Activated T-cell treated with anti-CD3 and anti-CD28 coated beads for 4 hours (primary cell): ENCODE measurements at places on chromosomes 4 and X.
A peak's percentile ranks its signal among the peaks of the same experiment; 100 is the strongest.

GRCh38 chrX:153649178-153649914 is 2.3 kb downstream of the DUSP9 start:
- no peak for DNase-seq

DNA sequence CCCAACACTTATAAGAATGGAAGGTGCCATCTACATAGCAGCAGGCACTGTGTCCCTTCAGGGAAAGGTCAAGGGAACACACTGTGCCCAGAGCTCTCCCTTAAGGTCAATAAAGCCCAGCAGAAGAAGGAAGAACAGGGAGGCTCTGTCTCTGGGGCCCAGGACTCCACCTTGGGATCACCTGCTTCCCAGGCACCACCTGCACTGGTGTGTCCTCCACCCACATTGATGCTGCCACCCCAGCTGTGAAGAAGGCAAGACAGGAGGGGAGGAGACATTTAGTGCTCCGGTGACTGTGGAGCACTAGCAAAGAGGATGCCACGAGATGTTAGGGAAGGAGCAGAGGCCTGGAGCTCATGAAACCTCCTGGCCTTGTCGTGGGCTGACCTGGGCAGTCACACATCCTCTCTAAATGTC is 53.4 kb downstream of the FHDC1 start:
- DNase-seq: no peak

DNA sequence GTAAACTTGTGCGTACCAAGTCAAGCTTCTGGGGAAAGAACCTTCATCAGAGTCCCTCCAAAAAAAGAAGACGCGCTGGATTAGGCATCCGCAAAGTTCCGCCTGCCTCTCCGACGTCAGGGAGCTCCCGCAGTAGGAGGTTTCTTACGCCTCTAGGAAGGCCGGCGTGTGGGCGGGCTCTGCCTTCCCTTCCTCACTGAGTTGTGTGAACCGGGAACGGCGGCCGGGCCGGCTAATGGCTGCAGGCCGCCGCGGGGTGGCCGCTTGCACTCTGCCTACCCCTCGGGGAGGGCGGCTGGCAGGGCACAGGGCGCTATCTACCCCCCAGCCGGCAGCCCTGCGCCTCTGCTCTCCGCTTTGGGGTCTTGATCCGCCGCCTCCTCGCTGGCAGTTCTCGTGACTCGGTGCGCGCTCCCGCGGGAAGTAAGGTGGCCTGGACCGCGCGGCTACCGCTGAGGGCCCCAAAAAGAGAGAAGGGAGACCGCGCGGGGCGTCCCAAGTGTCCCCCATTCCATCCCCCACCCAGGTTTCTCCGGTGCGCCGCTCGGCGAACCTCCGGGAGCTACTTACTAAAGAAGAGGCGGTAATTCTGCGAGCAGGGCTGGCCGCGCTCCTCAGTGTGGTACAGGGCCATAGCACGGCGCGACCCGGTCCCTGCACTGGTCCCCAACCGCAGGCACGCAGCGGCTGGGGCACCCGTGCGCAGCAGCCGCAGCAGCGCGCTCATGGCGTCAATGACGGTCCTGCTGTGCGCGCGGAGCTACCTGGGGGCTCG is at the start of gene PPA2:
TSS of gene PPA2 (minus strand) at position 739 of the 775 bp plus-strand sequence. CDS start at position 727, 12 bp downstream.
- peak; percentile 48 for DNase-seq

GRCh38 chrX:21166272-21166982 is 207.8 kb upstream of the CNKSR2 start:
- no peak for DNase-seq

- DNase-seq: no peak
Observed at GRCh38 chr4:182884040-182884439, 33.1 kb downstream of the DCTD start.

GRCh38 chr4:169849456-169849855 is 91.7 kb upstream of the HPF1 start:
- DNase-seq: no peak

- no peak for DNase-seq
Observed at GRCh38 chrX:154720067-154720466, 30.8 kb downstream of the GAB3 start.

- no peak for DNase-seq
Observed at GRCh38 chr4:152556283-152556682, 20.4 kb upstream of the FBXW7 start.

GRCh38 chr4:80365928-80366327 is 30.4 kb downstream of the CFAP299 start:
- DNase-seq: peak; percentile 37

DNA sequence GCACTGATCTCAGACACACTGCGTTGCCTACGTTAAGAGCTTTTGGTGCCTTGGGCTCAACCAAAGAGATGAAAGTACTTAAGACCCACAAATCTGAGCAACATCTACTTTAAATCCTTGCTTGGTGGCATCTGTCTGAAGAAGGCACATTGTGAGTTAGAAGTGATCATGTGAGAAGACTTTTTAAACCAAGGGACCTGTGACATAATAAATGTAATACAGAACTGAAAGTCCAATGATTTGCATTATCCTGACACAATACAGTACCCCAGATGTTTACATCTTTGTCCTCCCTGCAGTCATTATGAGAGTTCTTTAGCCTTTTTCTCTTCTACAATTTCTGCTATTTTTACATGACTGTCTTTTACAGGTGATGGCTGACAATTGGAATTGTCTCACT is 96.7 kb upstream of the FTHL17 start:
- DNase-seq: no peak

DNA sequence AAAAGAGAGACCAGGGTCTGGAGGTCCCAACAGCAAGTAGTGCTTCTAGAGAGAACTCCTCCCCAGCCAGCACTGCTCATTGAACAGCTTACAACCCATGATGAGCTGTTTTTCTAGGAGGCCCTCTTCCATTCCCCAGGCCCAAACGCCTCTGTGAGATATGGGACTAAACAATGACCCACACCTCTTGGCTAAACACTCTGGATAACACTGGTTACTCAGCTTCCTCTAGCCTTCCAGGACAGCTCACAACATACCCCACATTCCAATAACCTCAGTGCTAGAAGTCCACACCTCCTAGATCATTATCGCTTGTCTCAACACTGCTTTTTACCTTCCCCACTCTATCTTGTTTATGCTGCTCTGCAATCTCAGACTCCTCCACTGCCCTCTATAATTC is 35.4 kb upstream of the PGRMC2 start:
- no peak for DNase-seq

DNA sequence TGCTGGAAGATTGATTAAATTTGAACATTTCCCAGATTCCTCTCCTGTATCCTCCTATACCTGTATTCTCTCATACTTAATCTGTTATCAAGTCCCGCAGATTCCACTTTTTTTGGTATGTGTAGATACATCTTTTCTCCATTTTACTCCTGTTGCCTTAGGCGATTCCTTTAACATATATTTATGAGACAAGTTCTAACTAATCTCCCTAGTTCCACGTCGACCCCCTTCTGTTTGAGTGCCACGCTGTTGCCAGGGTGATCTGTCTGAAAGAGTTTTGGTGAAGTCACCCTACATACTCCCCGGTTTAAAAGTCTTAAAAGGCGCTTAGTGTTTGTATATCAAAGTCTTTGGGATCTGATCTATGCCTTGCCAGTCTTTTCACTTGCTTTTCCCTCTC is 2.4 kb downstream of the HNRNPH2 start:
- no peak for DNase-seq

- no peak for DNase-seq
Observed at GRCh38 chr4:95048296-95048695, 290.5 kb downstream of the BMPR1B start.

GRCh38 chr4:174314770-174315169 is 31.1 kb downstream of the CEP44 start:
- DNase-seq: no peak

GRCh38 chr4:113979905-113980615 is 613 bp upstream of the ARSJ start:
- no peak for DNase-seq

GRCh38 chr4:188658958-188659522 is 519.8 kb downstream of the TRIML1 start:
- DNase-seq: no peak

DNA sequence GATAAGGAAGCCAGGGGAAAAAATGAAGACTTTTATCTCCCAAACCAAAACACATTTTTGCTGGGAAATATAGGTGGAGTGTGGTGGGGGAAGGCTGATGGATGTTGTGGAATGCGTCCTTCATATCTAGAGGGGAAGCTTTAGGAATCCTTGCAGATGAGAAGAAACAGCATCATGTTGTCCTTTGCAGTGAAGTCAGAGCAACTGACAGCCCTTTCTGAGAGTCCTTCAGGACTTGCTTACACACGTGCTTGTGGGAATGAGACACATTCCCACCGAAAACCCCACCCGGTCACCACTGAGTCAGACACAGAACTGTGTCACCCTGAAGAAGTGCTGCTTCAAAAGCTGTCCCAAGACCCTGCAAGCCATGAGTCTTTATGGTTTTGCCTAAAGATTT is 81.5 kb downstream of the SHROOM2 start:
- no peak for DNase-seq

- no peak for DNase-seq
Observed at GRCh38 chr4:124519196-124519595, 193.3 kb downstream of the ANKRD50 start.

DNA sequence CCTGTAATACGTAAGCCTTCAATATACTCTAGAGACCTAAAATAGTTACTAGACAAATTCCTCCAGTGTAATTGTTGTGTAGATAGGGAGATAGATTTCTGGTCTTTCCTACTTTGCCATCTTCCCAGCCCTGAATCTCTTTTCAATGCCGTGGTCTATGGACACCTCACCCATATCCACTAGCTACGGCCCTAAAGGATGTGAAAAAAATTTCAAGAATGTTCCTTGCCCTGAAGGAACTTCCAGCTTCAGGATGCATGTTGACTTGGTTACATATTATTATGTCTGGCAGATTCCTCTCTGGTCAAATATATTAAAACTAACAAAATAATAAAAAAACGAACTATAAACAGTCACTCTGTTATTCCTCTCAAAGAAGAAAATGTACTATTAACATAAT is 52.4 kb upstream of the TSPAN5 start:
- no peak for DNase-seq

DNA sequence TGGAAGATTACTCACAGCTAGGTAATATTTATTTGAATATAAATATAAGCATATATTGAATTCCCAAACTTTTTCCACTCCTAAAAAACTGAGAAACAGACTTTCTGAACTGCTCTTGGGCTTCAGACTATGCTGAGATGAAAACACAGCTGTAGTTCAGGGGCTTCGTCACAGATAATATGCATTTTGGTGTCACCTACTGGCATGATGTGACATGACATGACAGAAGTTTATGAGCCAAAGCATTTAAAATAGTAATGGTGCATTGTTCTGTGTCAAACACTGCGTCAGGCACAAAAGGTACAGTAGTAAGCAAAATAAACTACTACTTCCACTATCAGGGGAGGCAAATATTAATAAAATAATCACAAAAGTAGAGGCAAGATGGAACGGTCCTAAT is 171.3 kb downstream of the BTC start:
- no peak for DNase-seq

DNA sequence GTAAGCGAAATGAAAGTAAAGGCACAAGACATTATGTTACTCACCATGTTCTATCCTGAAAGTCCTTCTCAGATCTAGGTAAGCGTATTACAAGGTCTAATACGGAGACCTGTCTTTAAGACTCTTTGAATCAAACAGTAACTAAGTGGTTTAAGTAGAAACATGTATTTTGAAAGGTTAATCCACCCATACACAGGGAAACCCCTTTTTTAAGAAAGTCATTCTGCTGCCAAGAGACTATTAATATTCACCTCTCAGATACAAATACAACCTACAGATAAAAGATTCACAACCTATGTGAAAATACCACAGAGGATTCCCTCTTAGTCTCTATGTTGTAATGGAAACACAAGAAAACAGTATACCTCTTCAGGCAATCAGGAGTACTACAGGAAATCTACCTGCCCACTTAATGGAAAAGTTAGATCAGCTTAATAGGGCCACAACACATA is 63.2 kb upstream of the TNIP3 start:
- DNase-seq: no peak

GRCh38 chrX:72254816-72255215 is 16.0 kb upstream of the ERCC6L start:
- no peak for DNase-seq

GRCh38 chrX:111719426-111720210 is 38.6 kb downstream of the ALG13 start:
- DNase-seq: no peak

GRCh38 chr4:32569861-32570260 is 1849.7 kb downstream of the PCDH7 start:
- no peak for DNase-seq

DNA sequence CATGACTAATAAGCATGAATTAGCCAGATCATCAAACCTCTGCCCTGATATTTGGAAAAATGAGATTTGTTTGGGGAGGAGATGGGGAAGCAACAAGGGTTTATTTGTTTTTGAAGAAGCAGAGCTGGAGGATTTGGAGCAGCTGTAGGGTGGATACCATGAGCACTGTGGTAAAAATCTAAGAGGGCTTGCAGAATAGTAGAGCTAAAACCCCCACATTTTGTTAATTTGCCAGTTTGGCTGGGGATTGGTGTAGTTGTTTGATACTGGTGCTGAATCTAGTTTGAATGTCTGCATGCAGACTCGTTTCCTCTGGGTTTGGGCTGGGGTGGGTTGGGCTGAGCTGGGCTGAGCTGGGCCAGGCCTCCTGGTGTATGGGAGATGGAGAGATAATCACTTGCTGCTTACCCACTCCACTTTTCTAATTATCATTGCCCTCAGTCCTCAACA is 43.7 kb downstream of the SMAD1 start:
- DNase-seq: no peak

GRCh38 chrX:69210581-69210980 is 45.3 kb upstream of the PJA1 start:
- DNase-seq: no peak

- DNase-seq: no peak
Observed at GRCh38 chrX:71540801-71541200, 7.9 kb downstream of the OGT start.

DNA sequence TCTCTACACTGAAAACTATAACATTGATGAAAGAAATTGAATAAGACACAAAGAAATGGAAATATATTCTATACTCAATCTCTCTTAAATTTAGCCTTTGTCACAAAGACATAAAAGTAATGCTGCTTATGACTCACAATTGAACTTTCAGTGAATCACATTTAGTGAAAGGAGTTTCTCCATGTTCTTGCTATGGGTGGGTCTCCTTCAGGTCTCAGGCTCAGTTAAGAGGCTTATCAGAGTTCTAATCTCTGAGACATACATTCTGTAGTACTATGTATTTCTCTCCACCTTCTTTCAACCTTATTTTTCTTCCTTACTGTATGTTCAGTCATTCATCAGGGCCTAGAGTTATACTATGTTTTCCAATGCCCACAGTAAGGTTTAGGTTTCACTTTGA is 220.9 kb downstream of the DTHD1 start:
- no peak for DNase-seq

DNA sequence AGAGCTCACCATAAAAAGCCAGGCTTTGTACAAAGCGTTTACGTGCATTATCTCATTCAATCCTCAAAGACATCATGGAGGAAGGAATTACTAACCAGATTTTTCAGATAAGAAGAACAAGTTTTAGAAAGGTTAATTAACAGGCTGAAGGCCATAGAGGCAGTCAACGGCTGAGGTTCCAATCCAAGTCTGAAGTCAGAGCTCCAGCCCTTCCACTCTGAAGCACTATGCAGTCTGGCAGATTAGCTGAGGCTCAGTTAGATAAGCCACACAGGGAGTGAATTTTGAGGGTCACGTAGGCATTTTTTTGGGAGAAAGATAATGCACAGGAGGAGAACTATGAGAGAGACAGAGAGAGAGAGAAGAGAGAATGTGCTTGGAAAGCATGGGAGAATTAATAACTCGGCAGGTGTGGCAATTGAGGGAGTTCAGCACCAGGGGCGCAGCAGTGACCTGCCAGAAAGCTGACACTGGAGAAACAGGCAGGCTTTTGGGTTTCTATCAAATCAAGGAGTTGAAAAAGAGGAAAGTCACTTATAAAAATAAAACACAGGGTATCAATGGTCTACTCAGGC is 116.5 kb upstream of the NAP1L5 start:
- no peak for DNase-seq

GRCh38 chr4:87042221-87042620 is 107.4 kb downstream of the AFF1 start:
- DNase-seq: no peak
